T47D (cell line): ENCODE measurements at places on chromosomes 2 and 18.
A peak's percentile ranks its signal among the peaks of the same experiment; 100 is the strongest.

GRCh38 chr2:138501425-138502254, at the start of gene SPOPL:
Gene SPOPL (plus strand): TSS chr2:138501770. CDS start chr2:138550217, 48,447 bp downstream.
- peak; percentile 92 for DNase-seq

GRCh38 chr2:201228271-201228911, 31.9 kb upstream of the CASP8 start:
- no peak for DNase-seq

- no peak for DNase-seq
Observed at GRCh38 chr2:121480826-121481225, 49.9 kb upstream of the RNU4ATAC start.

DNA sequence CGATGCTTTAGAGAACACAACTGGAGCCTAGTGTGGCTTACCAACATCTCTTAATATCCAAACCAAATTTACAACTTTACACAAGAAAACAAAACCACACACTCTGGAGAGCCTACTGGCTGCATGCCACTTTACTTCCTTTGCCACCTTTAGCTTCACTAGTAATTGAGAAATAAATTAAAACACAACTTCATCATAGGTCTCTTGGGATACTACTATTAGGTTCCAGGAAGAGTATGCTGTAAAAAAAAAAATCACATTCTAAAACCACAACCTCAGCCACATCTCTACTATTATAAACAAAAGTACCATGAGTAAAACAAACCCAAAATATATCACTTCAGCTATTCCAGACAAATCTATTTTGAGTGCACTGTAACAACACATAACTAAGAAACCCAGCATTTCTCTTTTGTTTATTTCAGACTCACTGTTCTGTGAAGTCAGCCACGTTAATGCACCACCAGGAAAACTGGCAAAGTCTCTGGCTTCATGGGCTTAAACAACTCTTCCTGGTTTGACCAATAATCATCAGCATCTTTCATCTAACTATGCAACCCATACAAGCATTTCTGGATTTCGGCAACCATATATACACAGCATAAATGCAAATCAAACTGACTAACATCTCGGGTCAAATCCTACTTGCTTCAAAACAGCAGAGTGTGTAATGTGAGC, 59.1 kb downstream of the REV1 start:
- DNase-seq = peak; percentile 48

DNA sequence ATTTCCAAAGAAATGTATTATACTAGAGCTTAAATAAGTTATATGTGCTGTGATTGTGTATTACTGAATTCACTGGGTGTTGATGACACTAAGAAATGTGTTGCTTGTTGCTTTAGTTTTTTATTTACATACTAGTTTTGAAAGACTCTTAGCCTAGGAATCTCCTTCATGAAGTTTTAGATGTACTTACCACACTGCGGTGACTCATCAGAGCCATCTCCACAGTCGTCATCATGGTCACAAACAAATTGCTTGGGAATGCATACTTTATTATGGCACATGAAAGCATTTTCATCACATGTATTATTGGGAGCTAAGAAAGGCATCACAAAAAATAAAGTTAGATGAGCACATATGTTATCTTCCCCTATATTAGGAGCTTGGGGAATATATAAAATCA, 1624.2 kb downstream of the LRP1B start:
- DNase-seq = no peak

- no peak for DNase-seq
Observed at GRCh38 chr18:23115683-23116096, 19.6 kb upstream of the CABLES1 start.

DNA sequence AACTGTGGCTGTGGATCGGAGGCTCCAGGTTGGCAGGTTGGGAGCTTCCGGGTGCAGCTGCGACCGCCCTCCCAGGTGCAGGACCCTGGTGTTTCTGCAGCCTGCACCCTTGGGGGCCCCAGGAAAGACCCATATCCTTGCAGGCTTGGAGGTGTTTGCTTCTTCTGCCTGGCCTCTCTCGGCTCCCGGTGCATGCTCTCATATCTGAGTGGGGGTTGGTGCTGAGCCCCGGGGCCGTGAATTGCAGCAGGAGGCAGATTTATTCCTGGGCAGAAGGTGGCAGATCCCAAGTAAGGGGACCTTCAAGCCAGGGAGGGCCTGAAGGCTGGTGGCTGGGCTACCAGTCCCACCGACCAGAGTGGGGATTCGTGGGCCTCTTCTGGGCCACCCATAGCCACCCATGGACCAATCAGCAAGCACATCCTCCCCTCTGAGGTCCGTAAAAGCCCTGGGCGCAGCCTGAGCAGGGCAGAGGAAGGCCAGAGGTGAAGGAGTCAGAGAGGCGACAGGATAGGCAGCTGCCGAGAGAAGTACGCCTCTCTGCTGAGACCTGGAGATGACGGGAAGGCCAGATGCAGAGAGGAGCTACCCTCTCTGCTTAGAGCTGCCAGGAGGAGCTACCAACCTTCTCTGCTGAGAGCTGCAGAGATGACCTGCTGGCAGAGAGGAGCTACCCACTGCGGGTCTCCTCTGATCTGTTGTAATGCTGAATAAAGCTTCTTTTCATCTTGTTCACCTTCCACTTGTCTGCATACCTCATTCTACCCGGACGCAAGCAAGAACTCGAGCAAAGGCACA, 1279.0 kb upstream of the LRRTM1 start:
- DNase-seq = no peak

GRCh38 chr2:136246086-136246669, 128.2 kb upstream of the CXCR4 start:
- no peak for DNase-seq

GRCh38 chr2:216607277-216607560, 26.0 kb upstream of the IGFBP2 start:
- DNase-seq = no peak

DNA sequence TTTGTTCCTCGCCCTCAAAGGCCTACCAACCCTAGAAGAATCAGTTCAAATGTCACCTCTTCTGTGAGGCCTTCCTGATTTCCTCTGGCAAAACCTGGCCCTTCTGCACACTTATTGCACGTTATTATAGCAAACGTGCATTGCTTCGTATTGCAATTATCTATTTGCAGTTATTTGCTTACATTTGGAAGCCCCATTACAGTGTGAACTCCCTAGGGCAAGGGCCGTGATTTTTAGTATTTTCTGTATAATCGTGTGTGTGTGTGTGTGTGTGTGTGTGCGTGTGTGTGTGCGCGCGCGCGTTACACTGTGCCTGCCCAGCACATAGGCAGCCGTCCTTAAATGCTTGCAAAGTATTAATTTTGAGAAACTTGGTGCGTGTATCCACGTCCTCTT, 460 bp upstream of the SEMA4F start:
- no peak for DNase-seq

DNA sequence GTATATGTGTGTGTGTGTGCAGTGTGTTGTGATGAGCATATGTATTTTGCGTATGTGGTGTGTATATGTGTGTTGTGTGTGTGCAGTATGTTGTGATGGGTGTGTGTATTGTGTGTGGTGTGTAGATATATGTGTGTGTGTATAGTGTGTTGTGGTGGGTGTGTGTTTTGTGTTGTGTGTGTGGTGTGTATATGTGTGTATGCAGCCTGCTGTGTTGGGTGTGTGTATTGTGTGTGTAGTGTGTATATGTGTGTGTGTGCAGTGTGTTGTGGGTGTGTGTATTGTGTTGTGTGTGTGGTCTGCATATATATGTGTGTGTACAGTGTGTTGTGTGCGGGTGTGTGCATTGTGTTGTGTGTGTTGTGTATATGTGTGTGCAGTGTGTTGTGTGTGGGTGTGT, 23.9 kb downstream of the ACKR3 start:
- DNase-seq = no peak

GRCh38 chr2:150427298-150427697, 60.2 kb downstream of the RND3 start:
- DNase-seq = no peak

DNA sequence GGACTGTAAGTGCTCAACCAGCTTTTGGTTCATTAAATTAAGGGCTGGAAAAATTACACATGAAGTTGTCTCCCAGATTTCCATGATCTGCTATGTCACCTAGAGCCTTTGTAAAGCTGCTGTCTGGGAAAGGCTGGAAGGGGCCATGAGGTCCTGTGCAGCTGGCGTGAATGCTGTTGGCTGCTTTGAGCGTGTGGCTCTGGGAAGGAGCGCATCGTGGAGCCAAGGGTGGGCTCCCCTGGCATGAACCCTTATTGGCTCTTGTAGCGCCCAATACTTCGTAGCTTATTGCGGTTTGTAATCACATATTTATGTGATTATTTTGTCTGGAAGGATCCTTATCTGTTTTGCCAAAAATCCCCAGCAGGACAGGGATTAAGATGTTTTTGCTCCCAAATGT, 70.5 kb upstream of the LMAN1 start:
- DNase-seq = no peak

GRCh38 chr2:203783496-203784203, 77.2 kb downstream of the CD28 start:
- no peak for DNase-seq
